Dermis blood vessel endothelial cell (primary cell): ENCODE measurements at places on chromosomes 6 and 20. TPM values are rescaled to one million over a fixed set of nuclear protein-coding genes. Genes with fewer than 3 reads are reported as not detected.
A peak's percentile ranks its signal among the peaks of the same experiment; 100 is the strongest.

DNA sequence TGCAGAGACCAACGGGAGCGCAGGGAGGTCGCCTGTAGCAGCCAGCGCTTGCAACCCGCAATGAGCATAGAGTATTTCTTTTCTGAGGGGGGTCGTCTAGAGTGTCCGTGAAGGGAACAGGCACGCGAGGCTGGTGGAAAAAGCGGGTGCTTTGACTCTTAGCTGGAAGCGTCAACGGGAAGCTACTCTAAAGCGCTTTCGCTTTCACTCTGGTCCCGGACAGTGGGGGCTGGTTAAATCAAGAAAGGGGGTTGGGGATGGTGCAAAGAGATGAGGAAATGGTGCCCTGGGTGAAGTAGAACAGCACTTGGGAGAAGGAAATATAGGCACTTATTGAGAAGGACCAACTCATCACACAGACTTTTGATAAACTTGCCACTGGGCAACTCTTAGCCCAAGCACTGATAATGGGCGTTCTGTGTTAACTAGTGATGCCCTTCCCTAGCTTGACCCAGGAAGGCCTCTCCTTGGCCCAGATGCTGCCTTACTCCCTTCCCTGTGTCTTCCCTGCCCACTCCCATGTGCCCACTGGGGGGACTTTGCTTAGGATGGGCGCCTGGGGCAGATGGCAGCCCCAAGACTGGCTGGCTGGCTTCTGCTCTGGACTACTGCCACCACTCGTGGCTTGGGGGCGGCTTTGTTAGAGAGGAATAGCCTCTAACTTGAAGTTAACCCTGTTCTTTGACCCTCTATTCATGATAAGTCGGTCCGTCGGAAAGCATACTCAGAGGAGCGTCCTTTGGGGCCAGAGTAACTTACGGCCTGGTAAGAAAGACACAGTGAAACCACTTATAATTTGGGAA, 585 bp downstream of the PSMB9 start:
- peak; percentile 51 for DNase-seq

Gene KATNA1
- 20.3 and 22.8 TPM in 2 replicates for total RNA-seq

Gene ZHX3
- 10.6 and 12.1 TPM in 2 replicates for total RNA-seq

DNA sequence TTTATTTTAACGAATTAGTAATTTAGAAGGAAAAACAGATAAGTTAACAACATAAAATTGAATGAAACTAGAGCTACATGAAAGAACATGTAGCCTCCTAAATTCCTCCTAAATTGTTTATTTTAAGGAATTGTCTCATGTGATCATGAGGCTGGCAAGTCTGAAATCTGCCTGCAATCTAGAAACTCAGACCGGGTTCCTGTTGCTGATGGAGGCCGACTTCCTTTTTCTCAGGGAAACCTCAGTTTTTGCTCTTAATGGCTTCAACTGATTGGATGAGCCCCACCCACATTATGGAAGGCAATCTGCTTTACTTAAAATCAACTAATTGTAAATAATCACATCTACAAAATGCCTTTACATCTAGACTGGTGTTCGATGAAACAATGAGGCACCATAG, 267.6 kb upstream of the PRND start:
- DNase-seq: no peak
